Kasumi-1 (cell line): ENCODE measurements at places on chromosomes 13 and 19.
A peak's percentile ranks its signal among the peaks of the same experiment; 100 is the strongest.

GRCh38 chr13:95494082-95494681, 58.3 kb upstream of the CLDN10 start:
- peak; percentile 76 for DNase-seq

GRCh38 chr13:80441968-80442367, 101.0 kb upstream of the SPRY2 start:
- DNase-seq: peak; percentile 71

DNA sequence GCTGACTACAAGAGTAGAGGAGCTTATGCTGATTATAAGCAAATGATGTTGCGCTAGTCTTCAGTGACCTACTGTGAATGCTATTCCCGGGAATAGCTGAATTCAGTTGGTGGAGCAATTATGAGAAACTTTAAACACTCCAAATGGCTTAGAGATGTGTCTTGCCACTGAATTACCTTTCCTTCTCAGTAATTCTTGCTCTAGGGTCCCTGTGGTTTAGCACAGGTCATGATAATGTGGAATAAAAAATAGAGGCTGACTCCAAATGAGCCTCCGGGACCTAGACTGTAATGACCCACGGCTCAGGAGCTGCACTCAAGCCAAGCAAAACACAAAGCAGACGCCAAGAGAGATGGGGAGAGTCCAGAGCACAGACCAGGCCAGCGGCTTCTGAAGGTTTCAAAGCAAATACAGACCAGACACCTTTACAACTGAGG, 124.7 kb downstream of the RGCC start:
- DNase-seq: no peak

DNA sequence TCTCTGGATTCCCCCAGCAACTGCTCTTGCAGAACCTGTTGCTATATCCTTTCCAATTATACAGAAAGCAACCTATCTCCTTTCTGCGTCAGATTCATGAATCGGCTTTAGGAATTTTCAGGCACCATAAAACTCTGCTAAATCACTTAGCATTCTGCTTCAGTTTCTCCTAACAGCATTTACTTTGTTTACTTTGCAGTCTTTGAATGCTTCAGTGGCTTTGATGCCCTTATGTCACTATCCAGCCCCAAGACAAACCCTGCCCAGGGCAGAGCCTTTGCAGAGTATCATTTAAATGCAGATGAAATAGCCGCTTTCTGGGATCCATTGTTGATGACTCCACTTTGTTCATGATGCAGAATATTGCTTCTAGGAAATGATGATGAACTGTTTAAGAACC, 43.1 kb downstream of the SLITRK1 start:
- DNase-seq: no peak

DNA sequence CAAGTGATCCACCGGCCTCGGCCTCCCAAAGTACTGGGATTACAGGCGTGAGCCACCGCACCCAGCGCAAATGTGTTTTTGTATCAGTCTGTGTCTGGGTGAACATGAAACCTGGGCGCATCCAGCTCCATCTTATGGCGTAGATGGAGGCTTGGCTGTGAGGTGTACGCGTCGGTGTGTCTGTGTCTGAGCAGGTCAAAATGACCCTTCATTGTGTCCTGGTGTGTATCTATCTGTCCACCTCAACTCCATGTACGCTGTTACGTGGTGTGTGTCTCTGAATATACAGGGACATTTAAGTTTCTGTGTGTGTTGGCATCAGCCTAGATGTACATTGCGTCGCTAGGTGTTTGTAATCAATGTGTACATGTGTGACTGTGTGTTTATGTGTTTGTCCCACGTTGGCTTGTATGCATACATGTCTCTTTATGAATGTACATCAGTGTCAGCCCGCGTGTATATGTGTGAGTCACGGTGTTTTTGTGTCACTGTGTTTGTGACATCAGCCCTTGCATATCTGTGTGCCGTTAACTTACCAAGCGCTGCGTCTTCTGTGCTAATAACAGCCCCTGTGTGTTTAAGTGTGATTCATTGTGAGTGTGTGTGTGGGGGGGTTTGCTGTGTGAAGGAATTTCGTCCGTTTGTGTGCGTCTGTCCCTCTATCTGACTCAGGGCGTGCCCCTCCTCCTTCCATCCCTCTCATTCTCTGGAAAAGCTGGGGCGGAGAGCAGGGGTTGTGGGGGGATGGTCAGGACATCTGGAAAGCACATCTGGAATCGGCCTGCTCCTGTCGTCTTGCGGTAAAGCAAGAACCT, 6.4 kb downstream of the AXL start:
- DNase-seq: no peak

DNA sequence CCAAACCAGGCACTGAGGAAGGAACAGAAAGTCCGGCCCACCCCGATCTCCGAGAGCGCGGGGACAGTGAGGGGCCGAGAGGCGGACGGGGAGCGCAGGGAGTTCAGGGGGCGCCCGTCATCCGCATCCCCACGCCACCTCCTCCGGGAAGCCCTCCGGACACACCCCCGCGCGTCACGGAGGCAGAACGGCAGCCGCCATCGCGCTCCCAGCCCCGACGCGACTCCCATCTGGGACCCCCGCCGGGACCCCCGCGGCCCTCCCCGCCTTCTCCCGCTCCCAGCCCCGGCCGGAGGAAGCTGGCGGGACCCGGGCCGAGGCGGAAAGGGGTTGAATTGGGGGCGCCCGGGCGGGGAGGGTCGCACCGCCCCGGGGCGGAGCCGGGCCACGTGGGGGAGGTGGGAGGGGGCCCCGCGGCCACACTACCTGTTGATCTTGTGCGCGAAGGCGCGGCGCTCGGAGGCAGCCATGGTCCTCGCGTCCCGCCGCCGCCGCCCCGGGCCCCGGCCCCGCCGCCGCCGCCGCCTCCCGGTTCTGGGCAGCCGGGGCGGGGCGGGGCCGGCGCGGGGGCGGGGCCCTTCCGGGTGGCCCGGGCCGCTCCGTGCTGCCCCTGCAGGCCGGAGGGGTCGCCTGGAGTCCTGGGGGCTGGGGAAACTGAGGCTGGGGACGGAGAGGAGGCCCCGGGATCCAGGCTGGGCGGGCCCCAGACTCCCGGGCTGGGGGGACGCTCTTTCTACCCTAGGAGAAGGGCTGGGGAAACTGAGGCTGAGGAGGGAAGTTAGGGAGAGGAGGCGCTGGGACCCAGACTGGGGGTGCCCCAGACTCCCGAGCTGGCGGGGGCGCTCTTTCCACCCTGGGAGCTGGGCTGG, at the start of gene DOCK6:
DOCK6 (minus strand) TSS at position 554 of the 869 bp plus-strand sequence; CDS start at position 470, 84 bp downstream.
- DNase-seq: no peak

- DNase-seq: no peak
Measured at GRCh38 chr13:34044660-34045080, 226.7 kb downstream of the RFC3 start.

DNA sequence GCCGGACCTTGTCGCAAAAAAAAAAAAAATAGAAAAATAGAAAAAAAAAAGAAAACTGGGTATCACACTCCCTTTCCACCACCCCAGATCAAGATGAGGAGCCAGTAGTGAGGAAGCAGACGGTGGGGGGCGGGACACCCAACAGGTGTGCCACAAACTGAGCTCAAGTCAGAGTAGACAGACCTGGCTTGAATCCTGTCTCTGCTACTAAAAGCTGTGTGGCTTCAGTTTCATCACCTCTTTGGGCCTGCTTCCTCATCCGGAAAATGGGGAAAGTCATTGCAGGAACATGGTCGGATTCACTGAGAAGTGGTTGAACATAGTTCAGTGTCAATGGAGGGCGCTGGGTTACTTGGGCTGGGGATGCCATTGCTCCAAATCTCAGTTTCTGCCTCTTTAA, 2.9 kb downstream of the HIF3A start:
- no peak for DNase-seq

- DNase-seq: no peak
Measured at GRCh38 chr13:65868884-65869283, 1361.3 kb downstream of the PCDH9 start.

GRCh38 chr13:30652746-30653386, 35.1 kb downstream of the USPL1 start:
- no peak for DNase-seq

DNA sequence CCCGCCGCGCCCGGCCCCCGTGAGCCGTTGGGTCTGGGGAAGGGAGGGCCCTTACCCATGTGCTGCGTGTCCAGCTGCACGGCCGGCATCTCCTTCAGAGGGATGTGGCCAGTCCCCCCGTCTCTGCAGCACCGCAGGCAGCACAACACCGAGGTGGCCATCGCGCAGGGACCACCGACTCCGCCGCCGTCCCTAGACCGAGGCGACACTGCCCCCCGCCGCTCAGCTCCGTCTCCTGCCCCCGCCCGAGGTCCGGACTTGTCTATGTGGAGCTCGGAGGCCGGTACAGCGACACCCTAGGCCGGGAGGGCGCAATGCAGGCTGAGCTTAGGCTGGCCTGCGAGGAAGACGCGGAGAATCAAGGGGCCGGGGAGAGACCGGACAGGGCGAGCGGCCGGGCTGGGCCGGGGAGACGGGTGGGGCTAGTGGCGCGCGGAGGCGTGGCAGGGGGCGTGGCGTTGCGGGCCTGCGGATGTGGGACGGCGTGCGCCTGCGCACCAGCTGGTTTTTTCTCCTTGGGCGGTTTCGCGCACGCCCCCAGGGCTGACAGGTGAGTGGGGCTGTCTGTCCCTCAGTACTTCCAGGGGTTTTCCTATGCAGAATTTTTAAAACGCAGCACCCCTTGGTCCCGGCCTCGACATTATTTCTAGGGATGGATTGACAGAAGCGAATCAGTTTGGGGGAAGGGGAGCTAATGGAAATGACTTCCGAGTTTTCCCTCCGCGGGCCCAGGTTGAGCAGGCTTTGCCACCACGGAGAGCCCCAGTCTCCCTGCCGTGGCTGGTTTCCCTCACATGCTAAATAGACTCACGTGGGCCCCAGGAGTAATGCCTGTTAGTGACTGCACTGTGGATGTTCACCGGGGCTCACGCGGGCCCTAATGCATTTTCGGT, at the start of gene SPRYD7:
SPRYD7 (minus strand) TSS at position 266 of the 893 bp plus-strand sequence; CDS start at position 161, 105 bp downstream.
- peak; percentile 97 for DNase-seq

- peak; percentile 83 for DNase-seq
Measured at GRCh38 chr13:87123987-87124784, 547.0 kb upstream of the SLITRK5 start.

DNA sequence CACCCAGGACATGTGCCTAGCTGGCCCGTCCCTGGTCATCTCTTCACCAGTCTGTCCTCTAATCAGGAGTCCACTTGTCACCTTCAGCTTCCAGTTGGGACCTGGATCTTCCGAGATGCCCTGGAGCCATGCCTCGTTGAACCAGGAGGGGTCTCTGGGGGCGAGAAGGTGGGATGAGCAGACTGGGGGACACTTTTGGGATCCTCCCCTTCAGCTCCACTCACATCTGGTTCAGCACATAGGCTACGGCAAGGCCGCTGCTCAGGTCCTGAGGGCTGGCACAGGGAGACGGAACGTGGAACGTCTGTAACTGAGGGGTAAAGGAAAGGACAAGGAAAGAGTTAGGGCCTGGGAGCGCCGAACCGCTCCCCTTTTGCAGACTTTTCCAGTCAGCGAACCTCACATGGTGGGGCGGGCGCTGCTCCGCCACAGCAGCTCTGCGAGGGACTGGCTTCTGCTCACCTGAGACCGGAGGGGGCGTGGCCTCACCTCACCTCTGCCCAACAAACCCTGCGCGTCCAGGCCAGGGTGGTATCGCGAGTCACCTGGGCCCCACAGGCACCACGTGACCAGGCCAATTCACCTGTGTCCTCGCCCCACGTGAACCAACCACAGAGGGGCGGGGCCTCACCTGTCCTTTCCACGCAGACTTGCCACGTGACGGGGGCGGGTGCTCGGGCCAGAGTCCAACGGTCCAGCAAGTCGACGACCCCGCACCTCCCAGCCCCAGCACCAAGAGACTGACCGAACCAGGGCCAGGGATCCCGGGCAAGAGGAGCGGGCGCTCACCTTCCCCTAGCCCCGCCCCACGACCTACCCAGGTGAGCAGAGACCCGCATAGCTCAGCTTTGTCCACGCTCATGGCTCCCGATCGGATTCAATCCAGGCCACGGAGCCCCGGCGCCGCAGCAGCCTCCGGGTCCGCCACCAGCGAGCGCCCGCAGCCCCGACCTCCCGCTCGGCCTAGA, at the start of gene HOOK2:
HOOK2 (minus strand) TSS at position 965 of the 968 bp plus-strand sequence; CDS start at position 862, 103 bp downstream.
- no peak for DNase-seq

DNA sequence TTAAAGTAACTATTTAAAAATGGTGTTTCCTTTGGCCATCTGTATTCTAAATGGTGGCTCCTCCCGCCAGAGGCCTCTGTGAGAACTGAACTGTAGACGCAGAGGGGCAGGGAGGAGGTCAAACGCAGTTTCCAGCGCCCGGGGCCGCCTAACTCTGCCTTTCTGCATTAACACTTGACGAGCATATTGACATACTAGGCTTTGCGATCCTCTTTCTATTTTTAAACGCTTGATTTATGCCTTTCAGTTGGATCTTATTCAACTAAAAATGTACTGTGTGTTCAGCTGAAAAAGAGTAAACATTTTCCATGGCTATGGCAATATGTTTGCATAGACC, 74.7 kb downstream of the SPACA7 start:
- DNase-seq: no peak

- no peak for DNase-seq
Measured at GRCh38 chr19:41897820-41898219, 14.8 kb downstream of the ARHGEF1 start.

- no peak for DNase-seq
Measured at GRCh38 chr19:34391813-34392212, 12.4 kb upstream of the PDCD2L start.

DNA sequence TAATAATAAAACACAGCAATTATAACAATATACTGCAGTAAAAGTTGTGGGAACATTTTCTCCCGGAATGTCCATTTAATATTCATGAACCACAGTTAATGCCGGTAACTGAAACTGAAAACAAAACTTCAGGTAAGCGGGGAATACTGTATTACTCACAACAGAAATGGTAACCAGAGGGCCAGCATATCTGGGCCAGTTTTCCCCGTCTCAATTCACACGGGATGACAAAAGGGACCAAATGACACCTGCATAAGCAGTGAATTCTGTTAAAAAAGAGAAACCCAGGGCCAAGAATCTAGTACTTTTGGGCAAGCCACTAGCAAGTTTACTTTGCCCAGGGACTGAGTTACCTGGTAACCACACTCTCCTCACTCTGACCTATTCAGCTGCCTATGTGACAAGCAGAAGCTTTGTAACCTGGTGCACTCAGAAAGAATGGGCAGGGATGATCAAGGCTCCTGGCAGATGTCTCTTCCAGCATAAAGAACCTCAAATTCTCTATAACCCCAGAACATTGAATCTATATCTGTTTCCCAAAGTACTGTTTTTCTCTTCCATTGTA, 1171.2 kb downstream of the DIAPH3 start:
- no peak for DNase-seq

DNA sequence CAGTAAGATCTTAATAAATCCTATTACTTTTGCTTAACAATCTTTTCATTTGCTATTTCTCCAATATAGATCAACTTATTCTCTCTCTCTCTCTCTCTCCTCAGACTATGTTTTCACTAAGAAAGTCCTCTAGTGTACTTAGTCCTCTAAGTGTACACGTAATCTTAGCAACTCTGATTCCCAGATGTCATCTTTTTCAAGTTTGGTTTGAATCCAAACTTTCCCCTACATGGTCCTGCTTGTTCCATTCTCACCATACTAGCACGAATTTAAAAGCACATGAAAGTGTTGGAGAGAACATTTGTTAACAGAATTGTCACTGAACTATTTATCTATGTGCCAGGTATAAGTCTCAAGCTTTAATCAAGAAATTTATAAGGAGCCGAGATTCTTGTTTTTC, 202.9 kb downstream of the SPRY2 start:
- DNase-seq: no peak

- no peak for DNase-seq
Measured at GRCh38 chr13:110319397-110319773, 12.3 kb downstream of the COL4A2 start.
